ENCODE measurements at places on chromosomes 5 and 9.

GRCh38 chr5:139131465-139131864 lies 66.7 kb downstream of the SIL1 start:
- DNase-seq, result peak; percentile 76

DNA sequence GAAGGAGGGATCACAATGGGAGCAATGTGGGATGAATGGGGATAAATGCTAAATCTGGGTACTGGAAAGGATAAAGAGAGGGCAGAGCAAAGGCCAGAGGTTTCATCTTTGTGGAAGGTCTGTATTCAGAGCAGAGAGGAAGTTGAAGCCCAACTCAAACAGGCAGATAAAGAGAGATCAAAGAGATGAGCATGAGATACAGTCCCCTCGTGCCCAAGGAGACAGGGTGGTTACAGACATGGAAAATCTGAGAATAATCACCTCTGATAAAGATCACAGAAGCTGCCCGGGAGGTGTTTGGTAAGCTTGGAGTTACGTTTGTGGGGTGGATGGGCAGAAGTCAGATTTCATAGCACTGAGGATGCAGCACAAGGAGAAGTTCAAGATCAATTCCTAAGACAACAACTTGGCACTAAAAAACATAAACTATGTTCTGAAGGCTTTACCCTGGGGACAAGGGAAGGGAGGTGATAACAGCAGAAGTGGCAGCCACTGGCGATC lies 459 bp upstream of the ERAP2 start:
- DNase-seq, result no peak

GRCh38 chr5:151682240-151682639 lies 4.5 kb downstream of the SPARC start:
- no peak for DNase-seq

DNA sequence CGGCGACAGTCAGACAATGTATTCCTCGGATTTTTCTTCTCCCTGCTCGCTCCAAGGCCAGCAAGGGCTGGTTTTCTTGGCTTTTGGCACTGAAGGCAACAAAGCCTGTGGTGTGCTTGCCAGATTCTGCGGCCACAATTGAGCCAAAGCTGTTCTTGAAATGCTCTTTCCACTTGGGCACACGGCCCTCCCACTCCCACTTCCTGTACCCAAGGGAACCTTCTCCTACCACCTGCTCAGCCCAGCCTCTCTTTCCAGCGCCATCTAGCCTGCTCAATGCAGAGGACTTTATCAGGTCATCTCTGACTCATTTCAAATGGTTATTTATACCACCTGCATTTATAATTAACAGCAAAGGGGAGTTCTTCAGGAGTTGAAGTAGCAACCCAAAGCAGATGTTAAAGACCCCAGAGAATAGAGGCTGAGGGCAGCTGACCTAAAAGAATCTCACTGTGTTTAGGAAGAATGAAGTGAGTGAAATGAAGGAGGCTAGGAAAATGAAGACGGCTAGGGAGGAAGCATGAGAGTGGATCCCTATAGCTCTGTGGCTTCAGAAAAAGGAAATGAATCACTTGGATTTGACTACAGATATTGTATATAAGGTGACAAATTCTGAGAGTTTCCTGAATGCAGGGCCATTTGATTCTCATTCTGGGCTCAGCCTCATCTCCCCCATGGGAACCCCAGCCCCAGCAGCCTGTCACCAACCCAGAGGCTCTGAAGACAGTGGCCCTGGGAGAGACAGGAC lies 439.0 kb downstream of the ENC1 start:
- no peak for DNase-seq

- DNase-seq, result no peak
Observed at GRCh38 chr5:166262395-166262794, 2029.0 kb upstream of the WWC1 start.

DNA sequence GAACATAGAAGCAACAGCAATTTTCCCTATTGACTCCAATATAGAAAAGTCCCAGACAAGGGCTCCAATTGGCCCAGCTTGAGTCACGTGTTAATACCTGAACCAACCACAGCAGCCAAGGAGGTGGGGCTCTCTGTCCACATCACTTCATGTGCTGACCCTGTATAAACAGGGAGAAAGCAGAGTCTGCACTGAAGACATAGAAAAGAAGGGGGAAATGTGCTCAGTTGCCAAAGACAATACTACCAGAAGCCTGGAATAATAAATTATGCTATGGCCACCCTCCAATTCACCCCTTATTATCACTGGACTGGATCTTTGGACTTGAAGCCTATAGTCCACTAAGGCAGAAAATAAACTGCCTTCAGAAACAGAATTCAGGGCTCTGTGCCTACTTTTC lies 275.4 kb downstream of the EPB41L4A start:
- no peak for DNase-seq

GRCh38 chr5:107389775-107390148 lies 281.0 kb downstream of the EFNA5 start:
- DNase-seq, result no peak

DNA sequence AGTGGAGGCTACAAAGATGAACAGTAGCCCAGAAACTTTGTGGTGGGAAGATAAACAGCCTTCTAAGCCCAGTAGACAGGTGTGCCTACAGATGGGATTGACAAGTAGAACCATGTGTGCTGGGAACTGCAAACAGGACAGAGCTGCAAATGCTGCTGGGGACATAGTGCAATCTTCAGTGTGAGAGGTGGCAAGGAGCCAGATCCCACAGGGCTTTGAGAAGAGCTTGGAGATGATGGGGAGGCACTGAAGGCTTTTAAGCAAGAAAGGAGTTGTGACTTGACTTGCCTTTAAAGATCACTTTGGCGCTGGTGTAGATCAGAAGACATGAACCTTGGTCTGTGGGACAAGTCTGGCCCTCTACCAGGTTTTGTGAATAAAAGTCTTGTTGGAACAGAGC lies 675.2 kb downstream of the ACTL7B start:
- DNase-seq, result no peak

- no peak for DNase-seq
Observed at GRCh38 chr9:99411068-99411467, 189.0 kb downstream of the SEC61B start.

GRCh38 chr5:42547141-42547540 lies 123.9 kb downstream of the GHR start:
- DNase-seq, result no peak

- no peak for DNase-seq
Observed at GRCh38 chr5:130985776-130986175, 179.3 kb downstream of the HINT1 start.

DNA sequence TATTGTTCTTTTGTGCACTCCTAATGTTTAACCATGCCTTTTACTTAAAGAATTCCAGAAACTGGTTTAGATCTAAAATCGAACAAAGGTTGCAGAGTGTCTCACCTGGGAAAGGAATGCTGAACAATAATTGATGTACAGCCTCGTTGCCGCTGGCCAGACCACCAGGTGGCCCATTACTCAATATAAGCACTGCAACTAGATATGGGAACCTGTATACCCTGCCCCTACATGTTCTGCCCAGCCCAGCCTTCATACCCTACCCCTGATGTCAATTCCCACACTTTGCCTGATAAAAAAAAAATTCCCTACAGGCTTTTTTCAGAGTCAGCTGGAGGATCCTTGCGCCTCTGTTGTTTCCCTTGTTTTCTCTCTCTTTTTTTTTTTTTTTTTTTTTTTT lies 13.8 kb downstream of the HINT1 start:
- DNase-seq, result no peak

DNA sequence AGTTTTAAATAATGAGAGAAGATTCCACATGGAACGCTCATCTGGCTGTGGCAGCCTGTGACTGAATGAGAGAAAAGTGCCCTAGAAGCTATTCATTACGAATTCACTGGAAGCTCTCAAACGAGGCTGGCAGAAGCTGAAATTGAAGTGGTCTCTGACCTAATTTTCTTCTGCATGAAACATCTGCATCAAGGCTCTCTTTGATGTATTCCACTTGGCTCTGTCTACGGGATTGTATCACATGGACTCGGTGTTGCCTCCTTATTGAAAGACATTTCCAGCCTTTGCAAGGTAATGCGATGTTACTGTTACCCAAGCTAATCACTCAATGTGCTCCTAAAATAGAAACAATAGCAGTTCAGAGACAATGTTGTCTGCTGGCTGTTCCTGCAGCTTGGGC lies 246.9 kb upstream of the ZNF462 start:
- no peak for DNase-seq

- DNase-seq, result peak; percentile 64
Observed at GRCh38 chr5:67268231-67269021, 71.8 kb upstream of the CD180 start.

- DNase-seq, result no peak
Observed at GRCh38 chr9:133051281-133051900, 10.4 kb upstream of the CEL start.

DNA sequence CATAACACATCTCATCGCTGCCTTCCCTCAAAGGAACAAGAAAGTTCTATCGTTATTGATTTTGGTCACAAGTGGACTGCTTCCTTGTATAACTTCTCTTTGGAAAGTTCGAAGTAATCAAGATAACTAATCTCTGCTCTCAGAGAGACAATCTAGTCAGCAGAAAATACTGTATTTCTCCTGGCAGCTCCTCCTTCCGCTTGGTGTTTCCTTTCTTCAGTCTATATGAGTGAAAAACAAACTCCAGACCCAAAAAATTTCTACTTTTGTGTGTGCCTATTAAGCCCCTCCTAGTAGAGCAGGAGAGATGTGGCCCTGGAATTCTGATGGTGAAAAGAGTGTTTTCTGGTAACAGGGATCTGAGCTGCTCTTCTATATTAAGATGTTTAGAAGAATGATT lies 24.5 kb downstream of the OSTF1 start:
- no peak for DNase-seq
